ENCODE measurements at places on chromosomes 12 and 14.

DNA sequence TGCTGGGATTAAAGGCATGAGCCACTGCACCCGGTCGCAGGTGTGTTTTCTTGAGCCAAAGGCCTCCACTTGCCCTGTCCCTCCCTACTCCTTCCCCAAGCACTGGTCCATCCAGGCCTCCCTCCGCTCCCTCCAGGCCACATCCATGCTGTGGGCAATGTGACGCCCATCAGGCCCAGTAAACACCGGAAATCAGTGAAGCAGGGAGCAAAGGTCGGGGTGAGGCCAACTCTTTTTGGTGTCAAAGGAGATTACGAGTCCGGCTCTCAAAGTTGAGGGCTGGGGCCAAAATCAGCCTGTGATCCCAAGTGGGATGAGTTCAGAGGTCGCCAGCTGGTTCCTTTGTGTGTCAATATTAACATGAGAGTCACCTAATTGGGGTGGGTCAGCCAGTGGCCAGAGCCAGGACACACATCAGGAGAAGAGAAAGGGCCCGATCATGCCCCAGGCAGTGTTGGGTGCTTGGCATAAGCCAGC lies 195.7 kb downstream of the RBM19 start:
- DNase-seq, result no peak

- no peak for DNase-seq
Observed at GRCh38 chr14:62455446-62455845, 589.8 kb downstream of the KCNH5 start.

GRCh38 chr12:127548123-127548553 lies 718.8 kb upstream of the TMEM132C start:
- no peak for DNase-seq

GRCh38 chr12:116265351-116266147 lies 11.9 kb downstream of the MED13L start:
- no peak for DNase-seq

DNA sequence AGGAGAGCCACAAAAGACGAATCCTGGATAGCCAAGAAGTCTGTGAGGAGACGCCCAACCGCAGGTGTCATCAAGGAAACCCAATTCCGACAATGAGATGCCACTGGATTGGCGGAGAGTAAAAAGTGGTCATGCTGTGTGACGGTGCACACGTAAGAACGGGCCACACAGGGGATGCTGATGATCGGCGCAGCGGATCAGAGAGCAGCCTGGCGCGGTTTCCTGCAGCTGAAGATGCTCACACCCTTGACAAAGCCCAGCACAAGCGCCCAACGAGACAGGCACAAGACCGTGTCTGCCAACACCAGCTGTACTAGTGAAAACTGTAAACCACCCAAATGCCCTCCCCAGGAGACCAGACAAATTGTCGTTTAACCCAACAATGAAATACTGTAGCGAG lies 55.8 kb downstream of the CCDC85C start:
- DNase-seq, result no peak

- DNase-seq, result no peak
Observed at GRCh38 chr12:56695327-56696101, 7.4 kb upstream of the PTGES3 start.

- DNase-seq, result no peak
Observed at GRCh38 chr12:30909349-30910037, 17.1 kb upstream of the TSPAN11 start.

GRCh38 chr14:58807191-58807590 lies 169.4 kb downstream of the DACT1 start:
- DNase-seq, result no peak

DNA sequence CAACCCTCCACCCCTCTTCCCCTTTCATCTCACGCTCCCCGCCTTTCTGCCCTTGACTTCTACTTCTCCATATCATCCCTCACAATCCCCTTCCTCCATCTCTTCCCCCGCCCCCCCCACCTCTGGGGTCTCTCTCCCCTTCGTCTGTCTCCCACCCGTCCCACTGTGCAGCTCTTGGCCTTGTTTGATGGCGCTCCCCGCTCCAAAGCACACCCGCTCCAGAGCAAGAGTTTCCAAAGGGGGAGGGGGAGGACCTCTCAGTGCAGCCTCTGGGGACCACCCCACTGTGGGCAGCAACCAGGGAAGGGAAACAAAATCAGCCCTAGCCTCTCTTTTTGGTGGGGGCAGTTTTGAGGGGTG lies 774 bp downstream of the CHGA start:
- no peak for DNase-seq

DNA sequence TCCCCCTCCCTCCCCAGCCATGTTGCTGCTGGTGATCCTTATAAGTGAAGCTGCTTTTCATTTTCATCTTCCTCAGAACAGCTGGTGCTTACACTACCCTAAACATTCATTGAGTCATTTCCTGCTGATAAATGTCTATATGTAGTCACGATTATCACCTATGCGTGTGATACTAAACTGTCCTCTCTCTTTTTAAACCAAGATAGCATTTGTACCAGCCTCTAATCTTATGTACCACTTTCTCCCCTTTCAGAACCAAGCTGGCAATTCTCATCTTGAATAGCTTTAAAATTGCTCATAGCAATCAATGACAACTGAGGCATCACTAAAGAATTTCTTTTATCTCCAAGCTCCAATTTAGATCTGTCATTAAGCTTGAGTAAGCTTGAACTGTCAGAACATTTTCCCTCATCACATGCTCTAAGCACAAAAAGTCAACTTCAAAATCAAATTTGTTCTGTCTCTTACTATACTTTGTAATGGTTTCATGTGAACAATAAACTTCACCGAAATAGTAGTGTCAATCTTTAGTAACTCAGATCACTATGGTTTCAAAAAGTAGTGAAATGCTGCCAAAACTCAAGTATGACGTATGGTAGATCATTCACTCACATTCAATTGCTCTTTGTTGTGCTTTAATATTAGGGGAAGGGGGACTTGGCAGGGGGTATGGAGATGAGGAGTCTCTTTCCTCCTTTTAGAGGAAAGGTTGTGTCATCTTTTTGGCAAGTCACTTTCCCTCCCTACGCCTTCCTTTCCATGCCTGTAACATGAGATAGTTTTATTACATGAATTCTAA lies 178.1 kb upstream of the NOVA1 start:
- no peak for DNase-seq

- DNase-seq, result no peak
Observed at GRCh38 chr14:72590577-72590976, 303.3 kb downstream of the DPF3 start.

DNA sequence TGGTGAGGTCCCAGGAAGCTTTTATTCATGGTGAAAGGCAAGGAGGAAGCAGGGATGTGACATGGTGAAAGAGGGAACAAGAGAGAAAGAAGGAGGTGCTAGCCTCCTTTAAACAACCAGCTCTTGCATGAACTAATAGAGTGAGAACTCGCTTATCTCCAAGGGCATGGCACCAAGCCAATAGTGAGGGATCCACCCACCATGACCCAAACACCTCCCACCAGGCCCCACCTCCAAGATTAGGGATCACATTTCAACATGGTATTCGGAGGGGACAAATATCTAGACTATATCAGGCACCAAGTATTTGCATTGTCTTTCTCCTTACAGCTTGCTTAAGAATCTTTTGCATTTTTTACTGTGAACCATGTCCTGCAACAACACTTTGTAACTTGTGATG lies 91.9 kb upstream of the DHRS4 start:
- DNase-seq, result no peak

GRCh38 chr14:100822013-100822412 lies 3.9 kb upstream of the MEG3 start:
- no peak for DNase-seq

- DNase-seq, result no peak
Observed at GRCh38 chr12:124641591-124641990, 74.2 kb upstream of the NCOR2 start.

DNA sequence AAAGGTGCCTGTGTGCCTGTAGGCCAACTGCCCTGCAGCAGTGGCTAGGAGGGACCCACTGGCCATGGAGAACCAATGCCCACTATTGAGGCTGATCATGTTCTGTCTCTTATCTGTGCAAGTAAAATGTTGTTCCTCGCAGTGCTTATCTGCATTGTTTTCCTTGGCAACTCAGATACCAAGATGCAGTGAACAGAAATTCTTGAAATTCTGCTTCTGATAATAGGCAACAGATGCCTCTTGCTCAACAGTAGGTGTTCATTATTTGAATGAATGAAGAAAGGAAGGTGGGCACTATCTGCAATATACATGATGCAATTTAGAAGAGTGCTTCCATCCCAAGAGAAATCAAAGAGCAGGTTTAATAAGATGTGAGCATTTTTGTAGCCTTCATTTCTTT lies 232.2 kb downstream of the NUAK1 start:
- no peak for DNase-seq

Data from activated naive CD4-positive, alpha-beta T cell (primary cell).